RPMI7951 (cell line): ENCODE measurements at places on chromosomes 7 and 10.

DNA sequence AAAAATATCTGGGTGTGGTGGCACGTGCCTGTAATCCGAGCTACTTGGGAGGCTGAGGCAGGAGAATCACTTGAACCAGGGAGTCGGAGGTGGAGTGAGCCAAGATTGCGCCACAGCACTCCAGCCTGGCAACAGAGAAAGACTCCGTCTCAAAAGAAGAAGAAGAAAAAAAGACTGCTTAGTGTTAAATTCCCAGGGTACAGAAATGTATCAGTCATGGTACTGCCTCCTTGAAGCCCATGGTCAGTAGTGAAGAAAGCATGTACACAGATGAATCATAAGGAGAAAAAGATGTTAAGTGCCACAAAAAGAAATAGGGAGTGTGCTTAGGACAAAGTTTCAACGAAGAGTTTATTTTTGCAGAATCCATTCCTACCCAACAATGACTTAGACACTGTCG, 62.5 kb upstream of the KMT2E start:
- DNase-seq, result peak; percentile 55

DNA sequence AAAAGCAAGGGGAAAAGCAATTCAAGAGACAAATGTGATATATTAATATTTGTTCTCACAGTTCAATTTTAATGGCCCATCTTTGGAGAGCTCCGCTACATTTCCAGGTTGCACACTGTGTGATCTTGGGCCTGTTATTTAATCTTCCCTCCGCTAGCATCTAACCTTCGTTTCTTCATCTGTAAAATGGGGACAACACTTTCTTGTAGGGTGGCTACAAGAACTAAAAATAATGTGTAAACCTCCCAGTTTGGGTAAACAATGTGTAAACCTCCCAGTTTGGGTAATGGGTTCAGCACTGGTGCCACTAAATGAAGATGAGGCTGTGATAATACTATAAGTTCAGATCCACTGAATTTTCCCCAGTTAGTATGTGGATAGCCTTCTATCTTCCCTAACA, 99.5 kb downstream of the CDK6 start:
- DNase-seq, result no peak

GRCh38 chr10:32140403-32140802, 84.2 kb upstream of the KIF5B start:
- DNase-seq, result no peak

DNA sequence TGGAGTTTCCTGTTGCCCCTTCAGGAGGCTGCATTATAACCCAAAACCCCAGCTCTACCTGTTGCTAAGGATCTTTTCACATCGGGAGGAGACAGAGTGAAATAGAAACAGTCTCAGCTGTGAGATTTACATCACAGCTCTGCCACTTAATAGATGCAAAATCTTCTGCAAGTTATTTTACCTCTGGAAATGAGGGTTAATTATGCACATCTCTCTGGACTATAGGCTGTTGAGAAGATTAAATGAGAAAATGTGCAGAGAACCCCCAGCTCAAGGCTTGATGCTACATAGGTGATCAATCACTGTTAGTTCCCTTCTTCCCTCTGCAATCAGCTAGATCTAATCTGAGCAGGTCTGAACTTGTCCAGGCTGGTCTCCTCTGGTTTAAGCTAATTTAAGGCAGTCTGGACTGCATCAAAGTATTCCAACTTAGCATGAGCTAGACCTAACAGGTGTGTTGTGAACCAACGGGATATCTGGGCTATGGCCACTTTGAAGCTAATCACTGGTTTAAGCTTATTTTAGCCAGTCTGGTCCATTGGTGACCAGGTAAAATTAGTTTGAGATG, 8.9 kb upstream of the LRRC18 start:
- no peak for DNase-seq

DNA sequence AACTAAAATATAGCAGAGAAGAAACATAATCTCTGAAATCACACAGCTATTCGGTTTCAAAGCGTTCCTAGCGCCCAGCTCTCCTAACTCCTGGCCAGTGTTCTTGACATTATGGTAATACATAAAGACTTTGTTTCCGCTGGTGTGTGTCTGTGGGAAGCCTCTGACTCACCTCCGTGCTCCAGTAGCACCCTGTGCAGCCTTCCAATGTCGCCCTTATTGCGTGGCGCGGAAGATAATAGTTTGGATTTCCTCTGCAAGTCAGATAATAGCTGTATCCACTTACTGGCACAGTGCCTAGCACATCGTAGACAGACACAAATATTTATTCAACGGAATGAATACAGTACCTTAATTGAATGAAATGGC, 570 bp downstream of the BMS1 start:
- DNase-seq, result peak; percentile 64

GRCh38 chr7:118052336-118052735, 131.6 kb upstream of the LSM8 start:
- no peak for DNase-seq

DNA sequence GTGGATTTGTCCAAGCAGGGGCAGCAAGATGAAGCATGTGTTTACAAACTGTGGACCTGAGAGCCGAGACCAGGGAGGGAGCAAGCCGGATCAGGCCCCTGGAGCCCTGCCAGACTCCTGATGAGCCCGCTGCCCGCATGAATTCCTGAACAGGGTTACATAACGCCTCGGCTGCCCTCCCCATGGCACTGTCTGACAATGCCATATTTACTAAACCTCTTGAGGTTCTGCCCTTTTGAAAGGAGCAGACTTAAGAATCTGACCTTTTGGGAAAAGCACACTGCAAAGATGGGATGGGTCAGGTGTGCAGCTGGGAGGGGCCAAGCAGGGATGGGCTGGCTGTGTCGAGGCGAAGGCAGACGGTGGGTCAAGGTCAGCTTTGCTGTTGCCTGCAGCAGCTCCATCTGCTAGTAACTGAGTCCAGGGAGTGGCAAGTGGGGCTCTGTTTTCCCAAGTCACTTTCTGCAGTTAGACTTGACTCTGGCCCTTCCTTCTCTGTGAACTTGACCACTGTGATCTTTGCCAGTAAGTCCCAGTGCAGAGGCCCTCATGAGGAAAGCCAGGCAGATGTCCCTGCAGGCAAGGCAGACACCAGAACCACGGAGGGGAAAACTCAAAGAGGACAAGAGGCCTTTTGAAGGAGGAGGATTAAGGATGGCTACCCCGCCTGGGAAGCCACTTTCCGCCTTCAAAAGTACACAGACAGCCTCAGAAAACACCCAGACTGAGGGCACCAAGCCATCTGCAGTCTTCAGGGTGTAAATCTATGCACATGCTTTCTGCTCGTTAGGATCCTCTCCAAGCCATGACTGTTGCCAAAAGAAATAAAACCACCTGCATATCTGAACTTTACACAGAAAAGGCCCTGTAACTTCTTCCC, 175.8 kb downstream of the TNS3 start:
- peak; percentile 88 for DNase-seq

DNA sequence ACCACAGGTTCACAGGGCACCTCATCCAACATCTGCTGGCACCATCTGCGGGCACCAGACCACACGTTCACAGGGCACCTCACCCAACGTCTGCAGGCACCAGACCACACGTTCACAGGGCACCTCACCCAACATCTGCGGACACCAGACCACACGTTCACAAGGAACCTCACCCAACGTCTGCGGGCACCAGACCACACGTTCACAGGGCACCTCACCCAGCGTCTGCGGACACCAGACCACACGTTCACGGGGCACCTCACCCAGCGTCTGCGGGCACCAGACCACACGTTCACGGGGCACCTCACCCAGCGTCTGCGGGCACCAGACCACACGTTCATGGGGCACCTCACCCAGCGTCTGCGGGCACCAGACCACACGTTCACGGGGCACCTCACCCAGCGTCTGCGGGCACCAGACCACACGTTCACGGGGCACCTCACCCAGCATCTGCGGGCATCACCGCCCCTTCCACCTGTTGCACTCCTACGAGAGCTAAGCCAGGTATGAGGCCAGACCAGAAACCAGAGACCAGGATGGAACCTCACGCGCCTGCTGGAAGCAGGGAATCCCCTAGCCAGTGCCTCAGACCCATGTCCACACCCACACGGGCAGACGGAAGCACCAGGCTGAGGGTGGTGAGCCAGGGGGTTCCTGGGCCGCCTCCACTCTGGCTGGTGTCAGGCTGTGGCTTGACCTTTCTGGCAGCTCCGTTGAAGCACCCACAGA, 182.8 kb downstream of the MAD1L1 start:
- no peak for DNase-seq
